ENCODE measurements at places on chromosomes 3 and 15.

DNA sequence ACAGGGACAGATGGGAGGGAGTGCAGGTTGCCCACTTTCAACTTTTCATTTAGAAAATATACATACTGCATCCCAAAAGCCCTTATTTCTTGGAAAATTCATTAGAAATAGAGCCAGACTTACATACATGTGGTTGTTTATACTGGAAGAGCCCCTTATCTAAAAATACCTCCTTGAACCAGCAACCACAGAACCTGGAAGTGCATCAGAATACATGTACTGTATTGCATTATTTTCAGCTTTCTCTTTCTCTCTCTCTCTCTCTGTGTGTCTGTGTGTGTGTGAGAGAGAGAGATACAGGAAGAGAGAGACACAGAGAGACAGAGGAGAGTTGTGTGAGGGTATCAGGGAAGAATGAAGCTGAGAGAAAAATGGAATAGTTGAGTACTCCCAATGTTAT, 29.5 kb upstream of the LSAMP start:
- no peak for DNase-seq

DNA sequence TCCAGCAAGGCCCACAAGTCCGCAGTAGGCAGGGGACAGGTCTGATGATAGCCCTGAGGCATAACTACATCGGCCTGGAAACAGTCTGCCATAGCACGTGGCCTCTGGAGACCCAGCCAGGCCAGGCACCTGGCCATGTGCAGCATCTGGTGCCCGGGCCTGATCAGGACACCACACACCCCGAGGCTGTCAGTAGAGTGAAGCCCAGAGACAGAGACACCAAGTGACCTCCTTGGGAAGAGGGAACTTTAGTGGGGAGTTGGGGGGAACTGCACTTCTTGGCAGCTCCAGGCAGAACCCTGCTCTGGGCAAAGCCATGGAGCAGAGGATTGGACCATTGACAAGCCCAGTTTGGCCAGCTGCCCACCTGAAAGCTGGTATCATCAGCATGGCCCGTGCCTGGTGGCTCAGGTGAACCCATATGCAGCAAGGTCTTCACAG, 1.2 kb downstream of the SHISA5 start:
- DNase-seq: no peak

GRCh38 chr3:149662240-149662887, 4.5 kb upstream of the WWTR1 start:
- no peak for DNase-seq

DNA sequence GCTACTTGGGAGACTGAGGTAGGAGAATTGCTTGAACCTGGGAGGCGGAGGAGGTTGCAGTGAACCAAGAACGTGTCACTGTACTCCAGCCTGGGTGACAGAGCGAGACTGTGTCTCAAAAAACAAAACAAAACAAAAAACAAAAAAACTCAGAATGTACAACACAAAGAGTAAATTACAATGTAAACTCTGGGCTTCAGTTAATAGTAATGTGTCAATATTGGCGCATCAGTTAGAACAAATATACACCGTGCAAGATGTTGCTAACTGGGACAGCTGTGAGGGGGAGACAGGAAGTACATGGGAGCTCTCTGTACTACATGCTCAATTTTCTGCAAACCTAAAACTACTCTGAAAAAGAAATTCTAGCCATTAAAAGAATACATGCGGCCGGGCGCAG, 23.5 kb upstream of the TRPM1 start:
- no peak for DNase-seq

DNA sequence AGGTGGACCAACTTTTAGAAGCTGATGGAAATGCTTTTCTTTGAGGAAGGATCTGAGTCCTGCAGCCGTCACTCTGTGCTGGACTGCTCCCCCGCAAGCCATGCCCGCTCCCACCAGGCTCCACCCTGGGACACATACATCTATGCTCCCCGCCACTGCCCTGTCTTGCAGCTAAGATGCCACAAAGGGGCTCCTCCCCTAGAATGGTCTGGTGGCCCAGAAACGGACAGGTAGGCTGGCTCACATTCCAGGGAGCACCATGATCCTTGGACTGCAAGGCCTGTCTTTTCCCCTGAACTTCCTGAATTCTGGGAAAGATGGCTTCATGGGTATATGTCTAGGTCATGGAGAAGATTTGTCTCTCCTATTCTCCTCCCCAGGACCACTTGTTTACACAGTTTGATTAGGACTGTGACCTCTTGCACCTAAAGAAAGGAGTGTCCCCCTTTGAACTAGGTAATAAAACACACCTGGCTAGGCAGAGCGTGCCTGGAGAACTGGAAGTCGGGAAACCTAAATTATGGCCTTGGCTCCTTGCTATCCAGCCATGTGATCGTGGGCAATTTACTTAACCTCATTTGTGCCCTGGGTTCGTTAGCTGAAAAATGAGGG, 220.9 kb upstream of the BHLHE40 start:
- no peak for DNase-seq

DNA sequence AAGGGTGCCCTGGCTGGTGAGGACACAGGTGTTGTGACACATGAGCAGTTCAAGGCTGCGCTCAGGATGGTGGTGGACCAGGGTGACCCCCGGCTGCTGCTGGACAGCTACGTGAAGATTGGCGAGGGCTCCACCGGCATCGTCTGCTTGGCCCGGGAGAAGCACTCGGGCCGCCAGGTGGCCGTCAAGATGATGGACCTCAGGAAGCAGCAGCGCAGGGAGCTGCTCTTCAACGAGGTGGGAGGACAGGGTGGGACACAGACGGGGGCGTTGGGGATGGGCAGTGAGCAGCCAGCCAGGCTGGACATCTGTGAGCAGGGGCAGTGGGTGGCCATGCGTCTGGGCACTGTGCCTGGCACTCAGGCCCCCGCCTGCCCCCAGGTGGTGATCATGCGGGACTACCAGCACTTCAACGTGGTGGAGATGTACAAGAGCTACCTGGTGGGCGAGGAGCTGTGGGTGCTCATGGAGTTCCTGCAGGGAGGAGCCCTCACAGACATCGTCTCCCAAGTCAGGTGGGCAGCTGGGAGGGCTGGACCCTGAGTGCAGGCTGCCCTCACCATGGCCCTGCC, 10.3 kb downstream of the ANKRD63 start:
- no peak for DNase-seq

GRCh38 chr3:185813691-185814215, 11.1 kb downstream of the IGF2BP2 start:
- peak; percentile 84 for DNase-seq

DNA sequence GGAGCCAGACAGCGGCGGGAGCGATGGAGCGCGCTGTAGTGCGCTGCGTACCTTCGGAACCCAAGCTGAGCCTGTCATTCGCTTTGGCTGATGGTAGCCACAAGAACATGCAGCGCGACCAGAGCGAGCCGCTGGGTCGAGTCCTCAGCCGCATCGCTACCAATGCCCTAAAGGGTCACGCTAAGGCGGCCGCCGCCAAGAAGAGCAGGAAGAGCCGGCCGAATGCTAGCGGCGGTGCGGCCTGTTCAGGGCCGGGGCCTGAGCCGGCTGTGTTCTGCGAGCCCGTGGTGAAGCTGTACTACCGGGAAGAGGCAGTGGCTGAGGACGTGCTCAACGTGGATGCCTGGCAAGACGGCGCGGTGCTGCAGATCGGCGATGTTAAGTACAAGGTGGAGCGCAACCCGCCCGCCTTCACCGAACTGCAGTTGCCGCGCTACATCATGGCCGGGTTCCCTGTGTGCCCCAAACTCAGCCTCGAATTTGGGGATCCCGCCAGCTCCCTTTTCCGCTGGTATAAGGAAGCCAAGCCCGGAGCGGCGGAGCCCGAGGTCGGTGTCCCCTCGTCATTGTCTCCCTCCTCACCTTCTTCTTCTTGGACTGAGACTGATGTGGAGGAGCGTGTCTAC, 498 bp downstream of the PDE12 start:
- no peak for DNase-seq

GRCh38 chr3:179321668-179322285, 1.1 kb upstream of the ZNF639 start:
- no peak for DNase-seq

GRCh38 chr3:50121072-50122032, 32.6 kb downstream of the RBM5 start:
- peak; percentile 47 for DNase-seq

DNA sequence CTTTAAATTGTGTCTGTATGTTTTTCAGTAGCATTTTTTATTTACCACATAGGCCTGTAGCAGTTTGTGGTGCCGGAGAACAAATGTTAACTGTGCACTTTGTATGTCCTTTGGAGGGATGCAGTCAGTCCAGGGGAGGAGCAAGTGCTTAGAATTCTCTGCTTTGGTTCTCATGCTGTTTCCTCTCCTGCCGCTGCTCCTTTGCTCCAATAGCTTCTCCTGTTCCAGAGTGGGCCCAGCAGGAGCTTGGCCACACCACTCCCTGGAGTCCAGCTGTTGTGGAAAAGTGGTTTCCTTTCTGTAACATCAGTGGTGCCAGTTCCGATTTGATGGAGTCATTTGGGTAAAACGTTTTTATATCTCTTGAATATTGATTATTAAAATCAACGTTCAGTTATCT, 16.6 kb downstream of the TICRR start:
- no peak for DNase-seq

- no peak for DNase-seq
These were observed 13.2 kb upstream of the TIPARP start for GRCh38 chr3:156661155-156661554.

- DNase-seq: no peak
These were observed 98.2 kb downstream of the FBN1 start for GRCh38 chr15:48547286-48547685.

GRCh38 chr3:132004571-132004970, 30.2 kb downstream of the CPNE4 start:
- no peak for DNase-seq

- DNase-seq: no peak
These were observed 68.5 kb upstream of the SGO1 start for GRCh38 chr3:20254268-20255117.

GRCh38 chr3:147383617-147384016, 22.7 kb downstream of the ZIC4 start:
- no peak for DNase-seq

DNA sequence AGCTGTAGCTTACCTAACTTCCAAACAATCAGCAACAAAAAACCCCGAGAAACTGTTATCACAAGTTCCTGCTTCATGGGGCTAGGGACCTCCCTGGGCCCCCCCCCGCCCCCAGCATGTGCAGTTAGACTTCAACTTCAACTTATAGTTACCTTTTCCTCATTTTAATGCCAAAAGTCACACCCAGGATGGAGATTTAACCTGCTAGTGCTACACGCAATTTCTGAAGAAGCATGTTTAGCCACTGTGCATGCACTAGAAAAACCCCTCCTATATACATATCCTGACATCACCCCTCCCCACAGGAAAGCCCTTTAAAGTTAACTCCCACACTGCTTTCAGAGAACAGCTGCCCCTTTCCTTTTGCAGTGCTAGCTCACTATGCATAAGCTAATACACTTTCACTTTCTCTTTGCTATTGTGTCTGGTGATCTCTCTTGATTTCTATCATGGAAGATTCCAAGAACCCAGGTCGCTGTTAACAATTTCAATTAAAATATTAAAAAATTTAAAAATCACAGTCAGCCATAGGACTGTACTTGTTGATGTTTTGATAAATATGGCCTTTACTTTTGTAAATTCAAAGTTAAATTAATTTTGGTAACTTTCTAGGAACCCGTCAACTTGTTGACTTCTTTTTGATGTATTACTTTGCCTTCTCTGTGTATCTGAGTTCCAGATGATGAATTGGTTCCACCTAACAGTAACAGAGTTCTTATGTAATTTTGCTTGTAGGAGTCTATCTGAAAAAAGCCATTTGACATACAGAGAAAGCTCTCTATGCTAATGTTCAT, 75.2 kb upstream of the ACAD9 start:
- DNase-seq: no peak

DNA sequence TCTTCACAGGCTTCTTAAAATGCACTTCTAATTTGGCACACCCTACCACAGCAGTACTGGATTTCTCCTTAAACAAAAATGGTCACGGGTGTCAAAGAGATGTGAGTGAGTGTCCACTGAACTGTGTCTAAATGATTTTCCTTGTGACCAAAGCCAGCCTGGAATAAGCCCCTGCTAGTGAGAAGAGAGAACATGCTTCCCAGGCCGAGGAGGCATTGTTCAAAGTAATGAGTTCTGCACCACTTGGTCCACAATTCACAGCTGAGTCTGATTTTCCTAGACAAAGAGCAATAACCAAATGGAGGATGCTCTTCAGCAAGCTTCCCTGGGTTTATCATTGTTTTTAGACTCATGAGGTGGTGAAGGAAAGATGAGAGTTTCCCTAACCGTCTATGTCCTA, 3.8 kb downstream of the PLCH1 start:
- no peak for DNase-seq

DNA sequence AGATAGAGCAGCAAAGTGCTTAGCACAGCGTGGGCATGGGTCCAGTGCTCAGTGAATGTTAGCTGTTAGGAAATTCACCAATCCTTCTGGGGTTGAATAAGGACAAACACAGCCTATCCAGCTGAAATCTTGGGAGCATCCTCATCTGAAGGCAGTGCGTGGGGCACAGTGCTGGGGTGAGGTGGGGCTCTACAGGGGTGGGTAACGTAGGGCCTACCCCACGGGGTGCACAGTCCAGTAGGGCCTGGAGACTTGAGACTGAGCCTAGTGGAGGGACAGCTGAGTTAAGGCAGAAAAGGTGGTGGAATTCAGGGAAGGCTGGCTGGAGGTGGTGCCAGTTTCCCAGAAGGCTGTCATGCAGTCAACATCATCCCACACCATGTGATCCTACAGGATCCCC, 73.0 kb downstream of the ISG20 start:
- DNase-seq: no peak

GRCh38 chr3:179432021-179432420, 19.2 kb downstream of the GNB4 start:
- DNase-seq: no peak

- no peak for DNase-seq
These were observed 479.8 kb upstream of the TBL1XR1 start for GRCh38 chr3:177676947-177677587.

DNA sequence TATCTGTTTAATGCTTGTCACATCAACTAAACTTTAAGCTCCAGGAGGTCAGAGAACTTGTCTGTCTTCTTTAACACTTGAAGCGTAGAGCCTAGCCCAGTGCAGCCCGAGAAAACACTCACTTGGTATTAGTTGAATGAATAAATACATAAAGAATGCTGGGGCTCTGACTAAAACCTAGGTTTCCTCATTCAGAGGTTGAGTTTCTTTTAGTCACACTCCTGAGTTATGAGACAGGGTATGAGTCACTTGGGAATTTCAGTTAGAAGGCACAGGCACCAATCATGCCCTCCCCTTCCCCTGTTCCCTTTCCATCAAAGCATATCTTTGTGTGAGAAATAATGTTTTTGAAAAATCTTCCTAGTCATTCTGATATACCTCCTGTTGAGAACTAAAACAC, 589.8 kb upstream of the DPPA4 start:
- peak; percentile 93 for DNase-seq

DNA sequence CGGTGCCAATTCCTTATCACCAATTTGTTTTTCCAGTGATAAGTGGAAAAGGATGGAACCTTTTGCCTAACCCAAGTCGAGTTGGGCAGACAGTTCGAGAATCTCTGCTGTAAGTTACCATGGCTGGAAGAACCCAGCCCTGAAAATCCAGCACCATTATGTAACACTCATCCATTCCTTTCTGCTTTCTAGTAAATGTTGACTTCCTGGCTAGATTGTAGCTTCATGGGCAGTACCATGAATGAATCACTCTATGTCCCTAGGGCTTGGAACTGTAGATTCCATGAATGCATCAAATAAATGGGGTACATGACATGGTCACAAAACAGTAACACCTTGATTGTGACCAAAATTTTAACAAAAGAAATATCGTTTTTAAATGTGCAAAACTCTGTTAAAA, 14.0 kb downstream of the CHCHD4 start:
- no peak for DNase-seq
